ENCODE measurements at places on chromosomes 7 and 10.

DNA sequence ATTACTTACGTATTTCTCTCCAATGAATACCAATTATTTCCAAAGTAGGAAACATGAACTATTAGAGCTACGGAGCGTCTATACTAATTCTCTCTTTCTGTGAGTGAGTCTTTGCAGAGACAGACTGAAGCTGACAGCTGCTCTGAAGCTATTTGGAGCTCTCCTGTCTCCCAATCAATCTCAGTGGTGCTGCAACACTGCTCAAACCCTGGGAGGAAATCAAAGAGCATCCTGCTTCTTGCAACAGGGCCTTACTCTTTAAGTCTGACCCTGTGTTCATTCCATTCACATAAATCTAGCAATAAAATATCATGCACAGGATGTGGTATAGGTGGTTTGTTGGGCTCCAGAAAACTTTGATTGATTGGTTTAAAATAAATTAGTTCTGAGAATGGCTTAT lies 685.7 kb upstream of the IGFBP3 start:
- no peak for DNase-seq

GRCh38 chr10:63125459-63125858 lies 7.7 kb upstream of the NRBF2 start:
- no peak for DNase-seq

DNA sequence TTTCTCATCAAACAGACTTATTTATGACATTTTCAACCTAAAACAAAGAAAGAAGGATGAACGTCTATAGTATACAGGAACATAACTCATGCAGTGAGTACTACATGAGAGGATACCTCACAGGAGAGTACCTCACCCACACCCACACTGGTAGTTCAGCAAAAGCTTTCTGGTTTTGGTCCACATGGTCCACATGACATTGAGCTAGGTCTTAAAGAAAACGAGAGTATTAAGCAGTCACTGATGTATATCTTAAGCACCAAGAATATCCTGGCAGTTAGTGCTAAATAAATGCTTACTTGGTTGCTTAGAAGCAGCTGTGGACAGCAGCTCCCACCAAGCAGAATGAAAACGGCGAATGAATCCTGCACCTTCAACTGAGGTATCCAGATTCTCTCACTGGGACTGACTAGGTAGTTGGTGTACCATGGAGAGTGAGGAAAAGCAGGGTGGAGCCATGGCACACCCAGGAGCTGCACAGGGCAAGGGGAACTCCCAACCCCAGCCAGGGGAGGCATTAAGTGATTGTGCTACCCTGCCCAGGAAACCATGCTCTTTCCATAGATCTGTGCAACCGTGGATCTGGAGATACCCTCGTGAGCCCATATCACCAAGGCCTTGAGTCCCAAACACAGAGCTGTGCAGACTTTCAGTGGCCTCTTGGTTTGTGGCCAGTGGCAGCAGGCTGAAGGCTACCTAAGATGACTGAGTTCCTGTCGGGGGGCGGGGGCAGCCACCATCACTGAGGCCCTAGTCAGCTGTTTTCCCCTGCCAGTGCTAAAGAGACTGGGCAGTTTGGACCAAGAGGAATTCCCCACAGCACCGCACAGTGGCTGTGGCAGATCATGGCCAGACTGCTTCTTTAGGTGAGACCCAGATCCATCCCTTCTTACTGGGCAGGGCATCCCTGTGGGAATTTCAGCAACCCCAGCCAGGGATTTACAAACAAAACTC lies 143.4 kb downstream of the SGMS1 start:
- DNase-seq: no peak

GRCh38 chr7:25753837-25754236 lies 398.2 kb upstream of the NFE2L3 start:
- DNase-seq: no peak

GRCh38 chr7:94127026-94127425 lies 122.9 kb upstream of the BET1 start:
- no peak for DNase-seq

DNA sequence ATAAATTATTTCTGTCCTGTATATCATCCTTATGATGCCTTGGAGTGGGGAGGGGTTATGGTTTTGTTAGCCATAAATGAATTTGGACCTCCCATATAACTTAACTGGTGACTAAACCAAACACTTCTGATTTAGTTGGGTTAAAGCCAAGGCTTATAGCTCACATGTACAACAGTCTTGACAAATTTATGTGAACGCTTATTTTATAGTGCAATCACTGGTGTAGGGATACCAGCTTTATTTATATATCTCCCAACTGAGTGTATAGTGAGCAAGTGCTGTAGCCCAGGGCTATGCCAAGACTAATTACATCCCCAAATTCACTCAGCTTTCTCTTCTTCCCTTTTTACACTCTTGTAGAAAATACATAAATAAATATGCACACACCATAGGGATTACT lies 956.2 kb downstream of the SORCS3 start:
- DNase-seq: no peak

Measured in hematopoietic multipotent progenitor cell treated with erythropoietin and hydrocortisone succinate and interleukin-3 and kit ligand, for 17 days (in vitro differentiated cells).